GM12878 (cell line): ENCODE measurements at places on chromosomes 2 and 18. TPM values are rescaled to one million over a fixed set of nuclear protein-coding genes. Genes with fewer than 3 reads are reported as not detected.

- DNase-seq, result no peak
These were observed 67.3 kb downstream of the ASB1 start for GRCh38 chr2:238493880-238494572.

- DNase-seq, result no peak
These were observed 191.3 kb downstream of the TFCP2L1 start for GRCh38 chr2:121093692-121094091.

DNA sequence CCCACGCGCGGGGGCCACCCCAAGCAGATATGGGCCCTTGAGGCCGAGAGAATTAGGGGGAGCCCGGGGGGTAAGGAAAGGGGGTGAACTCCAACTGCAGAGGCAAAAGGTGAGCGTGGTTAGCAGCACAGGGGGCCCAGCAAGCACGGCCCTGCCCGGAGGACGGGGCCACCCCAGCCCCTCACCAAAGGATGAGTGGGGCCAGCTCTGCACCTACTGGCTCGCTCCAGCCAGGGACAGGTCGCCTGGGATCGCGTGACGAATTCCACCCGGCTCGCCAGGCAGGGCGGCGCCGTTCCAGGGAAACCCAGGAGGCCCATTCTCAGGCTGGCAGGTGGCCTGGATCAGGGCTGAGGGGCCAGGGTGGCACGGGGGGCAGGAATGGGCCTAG lies 38.6 kb downstream of the BIN1 start:
- DNase-seq, result no peak

DNA sequence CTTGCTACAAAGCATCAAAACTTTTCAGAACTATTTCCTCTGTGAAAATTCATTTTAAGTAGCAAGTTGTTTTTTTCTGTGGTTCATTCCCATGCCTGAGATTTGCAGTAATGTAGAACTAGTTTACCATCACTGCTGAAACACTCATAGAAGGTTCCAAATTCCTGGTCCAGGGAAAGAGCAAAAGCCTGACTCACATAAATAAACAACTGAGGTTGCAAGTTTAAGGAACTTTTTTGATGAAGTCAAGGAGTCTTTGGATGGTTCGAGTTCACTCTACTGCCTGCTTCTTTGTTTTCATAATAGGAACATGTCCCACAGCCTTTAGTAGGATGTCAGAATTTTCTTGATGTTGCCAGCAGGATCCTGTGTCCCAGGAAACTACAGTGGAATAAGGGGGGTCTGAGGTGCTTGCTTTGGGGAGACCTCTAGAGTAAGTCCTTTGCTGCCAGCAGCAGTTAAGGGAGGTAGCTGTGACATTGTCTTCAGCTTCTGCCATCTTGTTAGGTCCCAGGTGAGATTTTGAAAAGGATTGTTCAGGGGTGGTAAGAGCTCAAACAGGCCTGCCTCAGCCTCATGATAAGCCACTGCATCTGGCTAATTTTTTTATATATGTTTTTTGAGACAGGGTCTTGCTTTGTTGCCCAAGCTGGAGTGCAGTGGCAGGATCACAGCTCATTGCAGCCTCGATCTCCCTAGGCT lies 43.9 kb downstream of the ACSL3 start:
- no peak for DNase-seq

DNA sequence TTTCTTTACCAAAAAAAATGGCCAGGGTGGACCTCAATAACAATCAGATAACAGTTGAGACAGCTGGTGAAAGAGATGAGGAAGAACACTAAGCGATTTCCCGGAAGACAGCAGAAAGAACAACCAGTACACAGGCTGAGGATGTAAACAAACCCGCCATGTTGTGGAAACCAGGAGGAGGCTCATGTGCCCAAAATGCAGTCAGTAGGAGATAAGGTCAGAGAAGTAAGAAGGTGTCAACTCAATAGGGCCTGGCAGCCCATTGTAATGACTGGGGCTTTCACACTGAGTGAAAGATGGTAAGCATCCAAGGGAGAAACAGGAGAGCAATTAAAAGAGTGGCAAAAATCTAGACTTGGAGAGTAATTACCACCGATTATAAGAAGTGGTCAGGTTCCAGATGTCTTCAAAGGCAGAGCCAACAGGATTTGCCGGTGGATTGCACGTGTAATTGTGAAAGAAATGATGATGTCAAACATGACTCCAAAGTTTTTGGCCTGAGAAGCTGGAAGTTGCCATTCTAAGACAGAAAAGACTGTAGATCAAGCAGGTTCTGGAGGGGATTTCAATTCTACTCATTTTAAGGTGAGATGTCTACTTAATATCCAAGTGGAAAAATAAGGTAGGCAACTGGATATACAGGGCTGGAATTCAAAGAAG lies 77.7 kb upstream of the CYP1B1 start:
- DNase-seq, result no peak

- no peak for DNase-seq
These were observed 242.7 kb downstream of the TGIF1 start for GRCh38 chr18:3692691-3693090.

- DNase-seq, result no peak
These were observed 5.2 kb downstream of the TTC27 start for GRCh38 chr2:32633040-32633439.

DNA sequence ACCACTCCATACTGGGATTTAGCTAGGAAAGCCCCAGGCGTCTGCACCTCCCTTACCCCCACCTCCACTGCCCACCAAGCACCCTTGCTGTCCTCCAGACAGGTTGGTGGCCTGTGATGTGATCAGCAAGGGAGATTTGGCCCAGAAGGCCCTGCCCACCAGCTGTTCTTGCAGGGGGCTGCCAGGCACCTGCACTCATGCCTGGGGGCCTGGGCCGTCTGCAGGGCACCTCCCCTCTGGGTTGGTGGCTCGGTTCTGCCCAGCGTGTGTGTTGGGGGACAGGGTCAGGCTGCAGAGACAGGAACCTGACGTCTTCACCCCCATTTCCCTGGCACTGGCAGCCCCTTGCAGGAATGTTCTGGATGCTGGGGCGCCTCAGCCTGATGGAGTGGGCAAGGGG lies 5.8 kb downstream of the DNMT3A start:
- no peak for DNase-seq

- DNase-seq, result no peak
These were observed 75.3 kb downstream of the INHBB start for GRCh38 chr2:120421126-120421829.

GRCh38 chr2:68959001-68959400 lies 6.3 kb upstream of the GKN2 start:
- no peak for DNase-seq

The VAMP8 gene
- 223 and 234 TPM in 2 replicates for polyA plus RNA-seq

The CXCR1 gene
- not detected in 2 replicates for polyA plus RNA-seq

The STARD6 gene
- polyA plus RNA-seq, result not detected in 2 replicates

The GPR148 gene
- polyA plus RNA-seq, result not detected in 2 replicates
